Kidney (tissue), 22 donors: ENCODE measurements at places on chromosomes 12 and 14. TPM values are rescaled to one million over a fixed set of nuclear protein-coding genes. Genes with fewer than 3 reads are reported as not detected.

DNA sequence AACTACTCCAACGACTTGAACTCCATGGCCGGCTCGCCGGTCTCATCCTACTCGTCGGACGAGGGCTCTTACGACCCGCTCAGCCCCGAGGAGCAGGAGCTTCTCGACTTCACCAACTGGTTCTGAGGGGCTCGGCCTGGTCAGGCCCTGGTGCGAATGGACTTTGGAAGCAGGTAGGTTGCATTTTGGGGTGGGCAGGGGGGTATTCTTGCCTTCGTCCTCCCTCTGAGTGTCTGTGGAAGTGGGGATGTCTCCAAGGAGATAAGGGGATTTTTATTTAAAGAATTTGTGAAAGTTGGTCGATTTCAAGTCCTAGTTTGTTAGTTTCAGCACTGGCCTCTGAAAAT lies 1.3 kb downstream of the ASCL1 start:
- DNase-seq: no peak

DNA sequence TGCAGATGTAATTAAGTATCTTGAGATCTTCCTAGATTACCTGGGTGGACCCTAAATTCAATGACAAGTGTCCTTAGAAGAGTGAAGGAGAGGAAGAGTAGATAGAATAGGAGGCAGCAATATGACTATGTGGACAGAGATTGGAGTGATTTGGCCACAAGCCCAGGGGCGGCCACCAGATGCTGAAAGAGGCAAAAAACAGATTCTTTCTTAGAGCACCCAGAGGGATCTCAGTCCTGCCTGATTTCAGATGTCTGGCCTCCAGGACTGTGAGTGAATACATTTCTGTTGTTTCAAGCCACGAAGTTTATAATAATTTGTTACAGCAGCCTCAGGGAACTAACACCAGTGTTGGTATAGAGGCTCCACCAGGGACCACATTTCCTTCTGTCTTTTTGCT lies 67.3 kb downstream of the DACT1 start:
- DNase-seq: no peak

DNA sequence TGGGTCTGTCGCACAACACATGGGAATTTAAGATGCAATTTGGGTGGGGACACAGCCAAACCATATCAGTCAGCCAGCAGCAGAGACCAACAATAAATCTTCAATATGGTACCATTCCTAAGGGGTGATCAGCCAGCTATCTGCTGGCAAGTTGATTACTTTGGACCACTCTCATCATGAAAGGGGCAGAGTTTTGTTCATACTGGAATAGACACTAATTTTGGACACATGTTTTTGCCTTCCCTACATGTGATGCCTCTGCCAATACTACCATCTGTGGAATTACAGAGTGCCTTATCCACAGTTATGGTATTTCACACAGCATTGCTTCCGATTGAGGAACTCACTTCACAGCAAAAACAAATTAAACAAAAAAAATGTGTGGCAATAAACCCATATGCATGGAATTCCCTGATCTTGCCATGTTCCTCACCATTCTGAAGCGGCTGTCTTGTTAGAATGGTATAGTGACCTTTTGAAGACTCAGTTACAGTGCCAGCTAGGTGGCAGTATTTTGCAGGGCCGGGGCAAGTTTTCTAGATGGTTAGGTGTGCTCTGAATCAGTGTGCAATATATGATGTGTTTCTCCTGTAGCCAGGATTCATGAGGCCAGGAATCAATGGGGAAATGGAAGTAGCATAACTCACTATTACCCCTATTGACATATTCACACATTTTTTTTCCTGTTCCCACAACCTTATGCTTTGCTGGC lies 179.0 kb upstream of the IGF1 start:
- no peak for DNase-seq

GRCh38 chr12:80802652-80803400 lies 86.1 kb downstream of the MYF5 start:
- no peak for DNase-seq

Gene IAPP
- total RNA-seq: not detected

Gene IFNG
- total RNA-seq: not detected
